Sigmoid colon (tissue), 7 donors: ENCODE measurements at places on chromosomes 16 and 17. TPM values are rescaled to one million over a fixed set of nuclear protein-coding genes. Genes with fewer than 3 reads are reported as not detected.
A peak's percentile ranks its signal among the peaks of the same experiment; 100 is the strongest.

CCL8 gene
- 12.5 TPM for polyA plus RNA-seq

PRSS33 gene
- not detected for polyA plus RNA-seq

DNA sequence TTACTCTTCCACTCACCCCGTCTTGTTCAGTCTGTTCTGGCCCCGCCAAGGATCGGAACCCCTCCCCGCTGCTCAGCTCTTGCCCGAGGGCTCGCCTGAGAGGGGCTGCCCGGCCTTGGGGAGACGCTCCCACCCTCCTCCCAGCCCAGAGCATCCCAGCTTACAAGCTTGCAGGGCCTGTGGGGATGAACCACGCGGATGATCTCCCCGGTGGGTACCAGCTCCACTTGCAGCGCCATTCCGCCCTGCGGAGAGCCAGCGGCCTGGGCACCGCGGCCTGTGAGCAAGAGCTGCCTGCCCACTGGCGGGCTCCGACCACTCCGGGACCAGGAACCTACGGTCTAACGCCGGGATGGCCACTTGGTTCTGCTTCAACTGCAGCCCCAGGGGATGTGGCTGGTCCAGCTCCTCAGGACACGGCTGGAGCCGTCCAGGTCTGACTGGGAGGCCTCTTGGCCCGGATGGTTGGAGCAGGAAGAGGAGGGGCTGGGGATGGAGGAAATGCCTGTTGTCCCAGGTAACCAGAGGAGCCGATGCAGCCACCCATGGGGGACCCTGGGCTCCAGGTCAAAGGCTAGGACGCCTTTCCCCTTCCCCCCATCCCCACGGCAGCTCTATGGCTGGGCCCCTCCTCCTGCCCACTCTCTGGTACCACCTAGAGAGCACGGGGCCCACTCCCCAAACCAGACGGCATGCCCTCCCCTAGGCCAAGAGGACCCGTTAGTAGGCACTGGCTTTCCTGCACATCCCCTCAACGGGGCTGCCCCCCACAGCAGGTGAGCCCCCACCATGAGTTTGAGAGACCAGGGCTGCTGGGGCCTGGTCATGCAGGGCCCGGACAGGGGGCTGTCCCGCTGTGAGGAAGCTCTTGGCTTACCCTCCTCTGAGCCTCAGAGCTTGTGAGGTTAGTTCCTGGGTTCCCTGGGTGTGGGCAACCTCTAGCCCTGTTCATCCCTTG lies at the start of gene MYO1C:
Gene MYO1C (minus strand): TSS at position 438 of the 958 bp plus-strand sequence. CDS start 199 bp downstream, at position 239.
- peak; percentile 79 for DNase-seq

GRCh38 chr17:82930043-82930923 lies 90.5 kb upstream of the ZNF750 start:
- peak; percentile 59 for DNase-seq

DNA sequence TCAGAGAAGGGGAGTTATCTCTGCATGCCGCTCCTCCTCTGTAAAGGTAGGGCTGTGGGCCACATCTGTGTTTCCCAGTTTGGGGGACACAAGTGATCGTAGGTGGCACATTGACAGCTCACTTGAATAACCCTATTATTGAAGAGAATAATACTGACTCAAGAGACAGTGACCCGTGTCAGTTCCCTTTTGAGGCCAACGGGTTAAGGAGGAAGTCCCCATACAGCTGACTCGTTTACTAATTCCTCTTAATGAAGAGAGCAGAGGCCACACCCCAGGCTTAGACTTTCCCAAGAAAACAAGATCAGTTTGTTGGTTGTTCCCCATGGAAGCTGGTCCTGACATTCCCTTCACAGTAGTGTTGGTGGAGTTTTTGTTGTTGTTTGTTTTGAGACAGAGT lies 33.0 kb downstream of the IL4R start:
- DNase-seq, result no peak

DNA sequence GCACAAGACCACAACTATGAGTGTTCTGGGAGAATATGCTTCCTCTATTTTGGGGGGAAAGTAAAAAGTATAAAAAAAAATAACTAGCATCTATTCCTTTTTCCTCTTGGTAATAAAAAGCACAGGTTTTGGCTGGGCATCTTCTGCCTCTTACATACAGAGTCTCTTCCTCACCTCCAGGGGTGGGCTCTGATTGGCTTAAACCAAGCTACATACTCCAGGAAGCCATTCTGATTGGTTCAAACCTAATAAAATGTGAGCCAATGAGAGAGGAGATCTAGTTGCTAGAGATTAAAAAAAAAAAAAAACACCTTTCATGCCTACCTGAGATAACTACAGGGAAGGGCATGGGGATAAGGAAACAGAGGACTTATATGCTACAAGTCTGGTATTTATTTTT lies 365.9 kb upstream of the ERCC4 start:
- DNase-seq, result no peak

GRCh38 chr16:23830276-23830675 lies 5.5 kb upstream of the PRKCB start:
- no peak for DNase-seq

GRCh38 chr16:80380514-80380913 lies 160.3 kb upstream of the DYNLRB2 start:
- no peak for DNase-seq

- DNase-seq, result peak; percentile 67
Observed at GRCh38 chr17:69448431-69449102, 34.1 kb downstream of the MAP2K6 start.

- DNase-seq, result no peak
Observed at GRCh38 chr17:40091691-40092397, 8.5 kb downstream of the NR1D1 start.

DNA sequence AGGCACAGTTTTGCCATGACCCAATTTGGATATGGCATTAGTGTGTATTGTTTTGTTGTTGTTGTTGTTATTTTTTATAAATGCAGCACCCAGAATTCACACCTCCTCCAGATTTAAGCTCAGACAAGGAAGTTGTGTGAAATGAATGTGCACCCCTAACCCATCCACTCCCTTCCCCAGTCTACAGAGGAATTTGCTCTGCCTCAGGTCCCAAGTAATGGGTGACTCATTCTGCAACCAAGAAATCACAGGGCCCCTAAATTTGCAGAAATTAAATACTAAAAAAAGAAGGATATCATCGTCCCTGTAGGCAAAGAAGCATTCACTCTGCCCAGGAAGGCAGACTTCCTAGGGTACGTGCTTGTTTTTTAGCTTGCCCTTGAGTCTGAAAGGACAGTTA lies 62.3 kb downstream of the CLEC16A start:
- no peak for DNase-seq

- DNase-seq, result no peak
Observed at GRCh38 chr16:57791195-57791892, 10.9 kb downstream of the KIFC3 start.

OTOP2 gene
- 21.0 TPM for polyA plus RNA-seq

AIPL1 gene
- not detected for polyA plus RNA-seq

ZP2 gene
- 0.03 TPM for polyA plus RNA-seq

DNA sequence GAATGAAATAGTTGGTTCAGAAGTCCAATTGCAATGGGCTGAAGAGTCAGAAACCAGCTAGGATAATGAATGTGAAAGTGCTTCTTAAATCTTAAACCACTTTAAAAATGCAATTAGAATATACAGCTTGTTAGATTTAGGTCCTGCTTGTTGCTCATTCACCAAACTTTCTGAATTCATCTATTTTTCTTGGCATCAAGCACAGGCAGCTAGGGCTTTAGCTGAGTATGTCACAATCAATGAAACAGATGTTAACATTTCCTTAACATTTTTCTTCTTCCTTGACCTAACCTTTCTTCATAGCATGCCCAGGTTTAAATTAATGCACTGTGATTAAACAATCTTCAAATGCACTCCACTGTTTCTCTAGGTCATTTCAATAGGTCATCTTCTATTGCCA lies 14.4 kb downstream of the KIF2B start:
- no peak for DNase-seq

DNA sequence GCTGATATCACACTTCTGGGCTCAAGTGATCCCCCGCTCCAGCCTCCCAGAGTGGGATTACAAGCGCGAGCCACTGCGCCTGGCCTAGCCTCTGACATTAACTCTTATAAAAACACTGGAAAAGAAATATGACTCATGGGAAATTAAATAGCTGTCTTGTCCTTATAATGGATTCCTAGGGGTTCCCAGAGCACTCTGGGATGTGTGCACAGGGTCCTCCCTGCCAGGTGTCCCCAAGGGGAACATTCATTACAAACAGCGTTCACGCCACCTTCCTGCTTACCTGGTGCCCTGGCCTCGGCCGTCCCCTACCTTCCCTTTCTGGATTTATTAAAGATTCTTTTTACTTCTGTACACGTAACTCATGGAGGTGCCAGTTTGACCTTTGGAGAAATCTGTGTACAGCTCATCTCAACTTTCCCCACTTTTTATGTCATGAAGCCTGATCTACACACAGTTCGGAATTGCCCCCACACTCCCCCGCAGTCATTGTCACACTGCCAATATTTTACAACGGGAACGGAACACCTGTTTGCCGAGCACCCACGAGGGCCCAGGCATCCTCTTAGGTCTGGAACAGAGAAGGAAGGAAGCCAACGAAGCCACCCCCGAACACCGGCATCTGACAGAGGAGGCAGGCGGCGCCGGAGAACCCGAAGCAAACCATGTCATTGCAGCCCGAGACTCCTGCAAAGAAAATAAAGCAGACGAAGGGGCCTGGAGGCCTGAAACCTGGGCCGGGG lies 39.7 kb upstream of the MEAK7 start:
- DNase-seq, result no peak

DNA sequence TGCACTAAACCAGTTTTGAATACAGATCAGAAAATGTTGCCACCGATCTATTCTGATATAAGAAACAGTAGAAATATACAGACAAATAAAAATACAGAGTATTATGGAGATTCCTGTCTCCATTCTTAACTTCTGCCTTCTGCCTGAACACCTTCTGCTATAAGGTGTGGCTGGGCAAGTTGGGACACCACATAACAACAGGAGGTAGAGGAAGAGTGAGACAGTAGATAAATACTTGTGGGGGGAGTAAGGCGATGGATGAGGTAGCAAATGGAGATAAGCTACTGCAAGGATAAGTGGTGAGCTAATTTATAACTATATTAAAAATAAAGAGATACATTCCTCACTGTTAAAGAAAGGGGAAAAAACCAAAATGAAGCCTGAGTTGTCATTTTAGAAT lies 143.7 kb downstream of the CDH8 start:
- DNase-seq, result no peak

DNA sequence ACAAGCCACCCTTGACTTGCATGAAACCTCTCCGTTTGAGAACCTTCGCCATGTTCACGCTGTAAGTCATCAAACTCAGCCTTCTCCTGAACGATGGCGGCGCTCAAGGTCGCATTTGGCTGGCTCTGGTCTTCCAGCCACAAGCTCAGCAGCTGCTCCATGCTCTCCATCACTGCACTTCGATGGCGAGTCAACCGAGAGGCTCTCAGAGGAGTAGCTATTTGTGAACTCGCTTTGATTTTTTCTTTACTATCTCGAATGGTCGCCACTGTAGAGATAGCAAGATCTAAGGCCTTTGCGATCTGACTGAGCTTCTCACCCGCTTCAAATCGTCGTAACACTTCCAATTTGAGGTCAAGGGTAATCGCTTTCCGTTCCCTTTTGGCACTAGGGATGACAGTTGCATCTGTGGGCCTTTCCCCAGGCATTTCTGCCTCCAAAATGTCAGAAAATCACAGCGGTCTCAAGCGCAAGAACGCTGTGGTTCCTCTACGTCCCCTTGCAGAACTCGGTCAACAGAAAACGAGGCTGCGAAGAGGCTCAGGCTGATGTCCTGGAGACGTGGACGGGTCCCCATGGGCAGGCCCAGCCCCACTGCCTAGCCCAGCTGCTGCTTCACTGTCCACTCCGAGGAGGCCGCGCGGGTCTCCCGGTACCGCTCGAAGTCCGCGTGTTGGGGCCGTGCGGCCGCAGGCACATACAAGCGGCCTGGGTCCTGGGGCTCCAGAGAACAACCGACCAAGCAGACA lies 23.1 kb downstream of the DEF8 start:
- DNase-seq, result no peak

IRX6 gene
- 0.23 TPM for polyA plus RNA-seq

DNA sequence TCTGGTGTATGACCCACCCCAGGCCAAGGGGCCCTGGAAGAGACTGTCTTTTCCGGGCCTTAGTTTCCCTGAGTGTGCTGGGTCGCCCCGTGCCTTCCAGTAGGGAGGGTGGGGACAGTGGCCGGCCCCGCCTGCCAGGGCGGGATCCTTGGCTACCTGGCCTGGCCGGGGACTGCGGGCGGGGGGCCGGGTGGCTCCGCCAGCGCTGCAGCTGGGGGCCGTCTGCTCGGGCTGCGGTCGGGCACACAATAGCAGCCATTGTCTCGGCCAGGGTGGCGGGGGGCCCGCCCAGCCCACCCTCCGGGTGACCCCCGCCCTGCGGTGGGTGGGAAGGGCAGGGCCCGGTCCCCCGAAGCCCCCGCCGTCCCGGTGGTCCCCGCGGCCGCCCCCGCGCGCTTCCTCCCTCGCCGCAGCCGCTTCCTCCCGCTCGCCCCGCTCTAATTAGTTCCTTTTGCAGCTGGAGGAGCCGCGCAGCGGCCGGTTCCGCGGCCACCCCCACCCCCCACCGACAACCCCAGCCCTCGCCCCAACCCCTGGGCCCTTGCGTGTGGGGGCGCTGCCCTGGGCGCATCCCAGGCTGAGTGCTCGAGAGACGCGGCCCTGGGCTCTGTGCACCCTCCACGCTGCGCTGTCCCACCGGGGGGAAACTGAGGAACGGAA lies 11.6 kb downstream of the GLIS2 start:
- peak; percentile 61 for DNase-seq

- no peak for DNase-seq
Observed at GRCh38 chr16:73204359-73205152, 156.6 kb upstream of the ZFHX3 start.
